CD8-positive, alpha-beta memory T cell (primary cell): ENCODE measurements at places on chromosomes 3 and 15.

- no peaks in the 10 kb centered on the region for H3K27me3 ChIP-seq
- no peak for DNase-seq
- H3K4me1 ChIP-seq = no peaks in the 10 kb centered on the region
Observed at GRCh38 chr15:27648359-27648758, 450.8 kb downstream of the OCA2 start.

DNA sequence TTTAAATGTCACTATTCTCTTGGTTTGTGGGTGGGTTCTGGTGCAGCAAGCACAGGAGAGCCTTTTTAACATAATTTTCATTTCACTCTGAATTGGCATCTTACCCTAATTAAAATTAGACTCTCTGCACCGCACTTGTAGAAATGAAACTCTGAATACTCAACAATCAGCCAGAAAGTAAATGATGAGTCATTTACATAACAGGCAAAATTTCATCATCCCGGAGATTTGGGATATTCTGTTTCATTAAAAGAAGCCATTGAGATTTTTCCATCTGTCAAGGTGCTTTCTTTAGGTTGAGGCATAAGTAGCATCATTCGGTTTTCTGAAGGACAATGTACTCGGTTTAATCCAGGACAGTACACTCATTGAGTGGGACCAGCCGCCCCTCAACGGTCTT is 111.0 kb downstream of the RFTN1 start:
- H3K27ac ChIP-seq = no peak overlapping the region
- H3K4me1 ChIP-seq = no peaks in the 10 kb centered on the region
- DNase-seq = no peak

GRCh38 chr15:41690636-41691035 is 30.4 kb downstream of the MGA start:
- H3K27ac ChIP-seq = no peak overlapping the region
- H3K4me3 ChIP-seq = no peak overlapping the region
- no peaks in the 10 kb centered on the region for H3K27me3 ChIP-seq
- no peaks in the 10 kb centered on the region for H3K36me3 ChIP-seq
- peaks cover 38% of the 10 kb centered on the region for H3K4me1 ChIP-seq

DNA sequence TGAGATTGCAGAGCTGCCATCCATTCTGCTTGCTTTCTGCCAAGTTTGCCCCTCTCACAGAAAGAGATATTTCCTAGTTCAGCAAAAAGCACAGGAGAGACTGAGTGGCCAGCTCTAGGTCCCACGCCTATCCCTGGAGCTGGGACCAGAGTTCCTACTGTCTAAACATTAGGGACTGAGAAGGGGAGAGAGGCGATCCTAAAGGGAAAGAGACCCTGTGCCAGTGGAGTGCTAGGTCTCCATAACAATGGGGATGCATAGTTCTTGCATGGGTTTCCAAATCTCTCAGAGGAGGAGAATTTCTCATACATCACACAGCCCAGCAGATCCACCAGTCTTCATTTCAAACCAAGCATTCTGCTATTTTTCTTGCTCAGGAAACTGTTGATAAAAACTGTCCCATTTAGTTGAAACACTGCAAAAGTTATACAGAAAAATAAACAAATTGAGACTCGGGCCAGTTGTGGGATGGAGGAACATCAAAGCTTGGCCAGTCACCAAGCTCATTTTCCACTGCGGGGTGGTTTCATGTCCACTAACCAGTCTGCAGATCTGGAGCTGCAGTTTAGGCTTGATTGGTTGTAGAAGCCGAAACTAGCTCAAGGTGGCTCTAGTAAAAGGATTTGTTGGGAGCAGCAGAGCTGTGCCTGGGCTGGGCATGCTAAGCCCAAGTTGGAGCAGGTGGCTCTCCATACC is 62.7 kb downstream of the EEFSEC start:
- no peaks in the 10 kb centered on the region for H3K27me3 ChIP-seq
- H3K36me3 ChIP-seq = no peaks in the 10 kb centered on the region
- no peak overlapping the region for H3K4me3 ChIP-seq
- no peak overlapping the region for H3K27ac ChIP-seq

DNA sequence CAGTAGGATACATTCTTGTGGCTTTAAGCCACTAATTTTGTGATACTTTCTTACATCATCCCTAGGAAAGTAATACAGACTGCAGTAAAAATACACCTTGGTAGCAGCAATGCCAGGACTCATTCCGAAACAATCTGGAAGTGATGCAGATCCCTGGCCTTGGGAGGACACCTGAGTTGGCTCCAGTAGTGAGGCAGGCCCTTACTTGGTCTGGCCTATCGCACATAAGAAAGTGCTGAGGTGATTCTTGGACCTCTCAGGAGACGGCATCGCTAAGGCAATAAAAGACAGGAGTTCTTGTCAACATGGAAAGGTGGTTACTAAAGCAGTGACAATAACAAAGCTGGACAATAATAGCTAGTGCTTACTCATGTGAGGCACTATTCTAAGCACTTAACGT is 126.5 kb downstream of the SUCNR1 start:
- H3K27ac ChIP-seq = no peak overlapping the region
- H3K27me3 ChIP-seq = no peaks in the 10 kb centered on the region
- no peaks in the 10 kb centered on the region for H3K4me1 ChIP-seq
- H3K36me3 ChIP-seq = no peaks in the 10 kb centered on the region
- H3K4me3 ChIP-seq = no peak overlapping the region

DNA sequence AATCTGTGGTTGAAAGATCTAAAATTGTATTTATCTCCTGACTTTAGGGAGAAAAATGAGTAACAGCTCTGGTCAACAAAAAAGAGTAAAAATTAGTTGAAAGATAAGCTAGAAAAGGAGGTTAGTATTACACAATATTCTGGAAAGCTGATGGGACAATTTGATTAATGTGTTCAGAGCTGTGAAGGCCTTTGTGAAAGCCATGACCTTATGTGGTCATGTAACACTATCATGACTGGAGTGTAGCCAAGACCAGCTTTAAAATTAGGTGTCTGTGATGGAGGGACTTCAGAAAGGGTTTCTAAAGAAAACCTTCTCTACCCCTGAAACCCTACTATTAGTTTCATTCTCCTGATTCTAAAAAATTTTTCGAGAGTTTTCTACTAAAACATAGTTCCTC is 127.2 kb downstream of the NFKBIZ start:
- H3K27me3 ChIP-seq = no peaks in the 10 kb centered on the region
- H3K4me3 ChIP-seq = no peak overlapping the region
- no peaks in the 10 kb centered on the region for H3K36me3 ChIP-seq
- no peak for DNase-seq
- no peak overlapping the region for H3K27ac ChIP-seq

GRCh38 chr3:165603196-165603595 is 234.0 kb downstream of the BCHE start:
- no peaks in the 10 kb centered on the region for H3K36me3 ChIP-seq
- no peak for DNase-seq
- H3K27ac ChIP-seq = no peak overlapping the region
- no peak overlapping the region for H3K4me3 ChIP-seq
- no peaks in the 10 kb centered on the region for H3K4me1 ChIP-seq

DNA sequence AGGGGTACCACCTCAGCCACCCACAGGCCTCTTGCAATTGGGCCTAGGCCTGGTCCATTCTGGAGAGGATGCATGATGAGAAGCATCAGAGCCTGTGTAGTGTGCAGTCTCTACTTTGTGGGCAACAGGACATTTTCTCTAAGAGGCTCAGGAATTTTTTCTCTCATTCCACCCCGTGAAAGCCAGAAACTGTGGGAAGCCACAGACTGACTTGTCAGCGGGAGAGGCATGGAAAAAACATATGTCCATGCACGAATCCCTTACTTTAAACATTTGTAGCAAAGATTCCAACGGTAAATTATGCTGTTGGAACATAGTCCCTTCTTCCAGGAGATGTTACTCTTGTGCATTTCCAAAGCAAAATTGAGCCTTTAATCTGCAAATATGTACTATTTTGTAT is 196.5 kb downstream of the KLHL25 start:
- H3K36me3 ChIP-seq = no peaks in the 10 kb centered on the region
- DNase-seq = no peak
- H3K4me1 ChIP-seq = peaks cover 27% of the 10 kb centered on the region
- no peak overlapping the region for H3K27ac ChIP-seq

- no peak overlapping the region for H3K27ac ChIP-seq
- peaks cover 20% of the 10 kb centered on the region for H3K4me1 ChIP-seq
- H3K27me3 ChIP-seq = no peaks in the 10 kb centered on the region
- no peaks in the 10 kb centered on the region for H3K36me3 ChIP-seq
- DNase-seq = no peak
Observed at GRCh38 chr15:25800761-25801515, 62.2 kb downstream of the ATP10A start.
